ENCODE measurements at places on chromosomes 11 and 22.

DNA sequence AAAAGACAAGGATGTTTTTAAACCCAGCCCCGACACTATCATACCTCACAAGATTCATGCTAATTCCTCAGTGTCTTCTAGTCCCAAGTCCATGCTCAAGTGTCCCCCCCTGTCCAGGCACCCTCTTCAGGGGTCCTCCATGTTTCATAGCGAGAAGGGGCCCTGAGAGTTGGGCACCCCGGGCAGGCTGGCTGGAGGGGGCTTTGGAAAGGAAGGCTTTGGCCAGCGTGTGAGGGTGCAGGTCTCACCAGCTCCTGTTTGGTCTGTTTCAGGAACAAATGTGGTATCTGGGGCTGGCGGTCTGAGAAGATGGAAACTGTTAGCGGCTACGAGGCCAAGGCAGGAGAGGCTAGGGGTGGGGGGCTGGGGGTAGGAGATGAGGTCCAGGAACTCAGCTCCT, 4.5 kb upstream of the SSH3 start:
- no peak for DNase-seq

DNA sequence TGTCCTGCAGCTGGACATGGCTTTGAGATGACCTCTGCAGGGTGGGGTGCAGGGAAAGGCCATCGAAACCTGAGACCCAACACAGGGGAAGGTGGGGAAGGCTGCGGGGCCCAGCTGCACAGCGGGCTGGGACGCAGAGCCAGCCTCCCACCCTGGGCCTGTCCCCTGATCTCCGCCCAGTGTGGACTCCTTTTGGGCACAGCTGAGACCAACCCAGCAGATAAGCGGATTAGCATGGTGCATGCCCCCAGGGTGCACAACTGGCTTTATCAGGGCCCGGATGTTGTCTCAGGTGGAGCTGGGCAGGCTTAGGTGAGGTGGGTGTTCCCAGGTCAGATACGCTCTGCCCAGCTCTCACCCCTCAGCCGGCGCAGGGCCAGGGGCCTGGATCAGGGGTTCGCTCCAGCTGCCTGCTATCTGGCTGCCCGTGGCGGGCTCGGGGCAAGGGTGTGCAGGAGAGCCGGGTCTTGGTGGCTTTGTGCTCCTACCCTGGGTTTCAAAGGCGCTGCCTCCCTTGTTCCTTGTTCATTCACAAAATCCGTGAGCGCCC, 28.1 kb upstream of the MUC5AC start:
- no peak for DNase-seq

- DNase-seq: no peak
These were observed 155.1 kb upstream of the SOX6 start for GRCh38 chr11:16511116-16512114.

- DNase-seq: peak; percentile 62
These were observed 3.9 kb upstream of the CRY2 start for GRCh38 chr11:45843158-45843924.

GRCh38 chr11:57144075-57144474, 37.7 kb upstream of the LRRC55 start:
- DNase-seq: no peak

DNA sequence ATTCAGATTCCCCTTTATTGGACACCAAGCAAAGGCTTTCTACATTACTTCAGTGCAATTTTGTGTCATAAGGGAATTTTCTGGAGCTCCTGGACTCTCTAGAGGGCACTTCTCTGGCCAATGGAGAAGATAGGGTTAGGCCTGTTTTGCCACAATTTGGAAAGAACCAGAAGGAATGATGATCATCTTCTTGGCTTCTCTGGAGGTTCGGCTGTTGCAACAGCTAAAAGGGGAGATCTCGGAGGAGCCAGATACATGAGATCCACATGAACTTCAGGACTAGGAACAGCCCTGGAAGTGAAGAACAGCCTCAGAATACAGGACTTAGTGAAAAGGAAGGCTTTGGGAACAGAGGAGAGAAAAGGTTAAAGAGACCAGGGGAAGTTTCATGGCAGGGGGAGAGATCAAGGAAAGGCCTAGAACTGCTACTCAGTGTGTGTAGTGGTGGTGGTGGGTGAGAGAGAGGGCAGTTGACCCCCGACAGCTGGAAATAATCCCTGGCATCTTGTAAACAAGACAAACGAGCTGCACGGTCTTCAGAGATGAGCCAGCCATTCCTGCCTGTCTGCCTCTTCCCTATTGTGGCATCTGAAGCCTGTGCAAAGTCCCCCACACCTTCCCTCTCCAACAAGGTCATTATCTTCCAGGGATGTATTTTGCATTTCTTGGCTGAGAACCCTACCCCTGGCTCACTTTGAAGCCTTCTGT, 83.8 kb downstream of the CCDC81 start:
- DNase-seq: no peak

DNA sequence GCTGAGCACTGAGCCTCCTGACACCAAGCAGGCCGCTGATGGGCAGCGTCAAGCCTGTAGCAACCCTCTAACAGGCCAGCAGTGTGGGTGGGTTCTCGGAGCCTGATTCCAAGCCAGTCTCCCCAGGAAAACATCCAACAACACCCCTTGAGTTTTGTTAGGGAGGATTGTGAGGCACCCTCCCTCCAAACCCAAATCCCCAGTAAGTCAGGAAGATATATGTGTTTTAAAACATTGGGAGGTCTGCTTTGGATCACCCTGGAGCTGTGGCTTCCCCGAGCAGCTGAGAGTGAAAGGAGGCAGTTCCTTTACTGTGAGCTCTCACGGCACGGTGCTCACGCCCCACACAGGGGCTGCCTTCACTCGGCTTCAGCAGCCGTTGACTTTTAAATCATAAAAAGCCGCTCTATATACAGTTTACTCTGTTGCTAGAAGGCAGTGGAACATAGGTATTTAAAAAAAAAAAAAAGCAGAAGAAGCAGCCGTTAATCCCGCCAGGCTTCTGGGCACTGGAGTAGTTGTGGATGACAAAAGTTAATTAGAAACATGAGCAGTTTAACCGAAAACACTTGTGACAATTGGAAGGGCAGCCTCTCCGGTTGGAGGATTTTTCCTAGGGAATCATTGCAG, 218.6 kb downstream of the NAV2 start:
- DNase-seq: no peak

- DNase-seq: no peak
These were observed 817 bp downstream of the ARL2 start for GRCh38 chr11:65014726-65015227.

GRCh38 chr11:110513846-110514437, 84.2 kb downstream of the FDX1 start:
- no peak for DNase-seq

DNA sequence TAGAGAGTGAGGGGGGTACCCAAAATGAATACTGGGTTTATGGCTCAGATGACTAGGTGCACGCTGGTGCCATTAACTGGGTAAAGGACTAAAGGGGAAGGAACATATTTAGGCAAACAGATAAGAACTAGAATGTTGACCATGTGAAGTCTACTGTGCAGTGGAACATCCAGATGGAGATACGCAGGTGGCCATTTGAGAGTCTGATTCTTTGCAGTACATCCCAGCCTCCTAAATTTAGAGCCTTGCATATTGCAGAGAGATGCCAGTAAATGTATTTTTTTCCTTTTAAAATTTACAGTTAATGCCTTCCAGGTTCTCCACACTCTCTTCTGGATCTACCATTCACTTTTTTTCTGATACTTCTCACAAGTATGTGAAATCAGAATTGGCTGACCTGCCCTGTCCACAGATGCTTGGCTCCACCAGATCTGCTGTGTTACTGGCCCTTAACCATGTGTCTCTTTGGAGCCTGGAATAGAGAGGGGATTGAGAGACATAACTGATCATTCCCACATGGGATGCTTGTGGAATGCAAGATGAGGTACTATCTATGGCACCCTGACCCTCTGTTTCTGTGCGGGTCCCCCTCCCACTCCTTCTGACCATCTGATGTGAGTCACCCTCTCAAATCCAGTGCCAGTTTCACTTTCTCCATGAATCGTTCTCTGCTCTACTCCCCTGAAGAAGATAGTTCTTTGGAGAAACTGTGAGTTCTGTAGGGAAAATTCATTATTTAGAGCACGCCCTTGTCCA, 77.0 kb upstream of the NCAM1 start:
- DNase-seq: no peak

DNA sequence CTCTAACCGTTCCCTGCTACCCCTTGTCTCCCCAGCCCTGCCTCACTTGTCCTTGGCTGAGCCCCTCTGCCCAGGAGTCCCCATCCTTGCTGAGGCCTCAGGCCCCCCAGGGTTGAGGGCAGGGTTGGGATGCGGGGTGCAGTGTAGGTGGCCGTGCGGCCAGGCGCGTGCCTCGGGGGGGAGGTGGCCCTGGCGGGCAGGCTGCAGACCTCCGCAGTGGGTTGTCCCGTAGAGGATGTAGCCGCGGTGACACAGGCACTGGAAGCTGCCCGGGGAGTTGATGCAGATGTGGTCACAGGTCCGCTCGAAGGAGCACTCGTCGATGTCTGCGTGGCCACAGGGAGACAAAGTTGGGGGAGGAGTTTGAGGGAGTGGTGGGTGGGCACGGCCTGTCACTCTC, 41.9 kb upstream of the TTLL12 start:
- DNase-seq: no peak

DNA sequence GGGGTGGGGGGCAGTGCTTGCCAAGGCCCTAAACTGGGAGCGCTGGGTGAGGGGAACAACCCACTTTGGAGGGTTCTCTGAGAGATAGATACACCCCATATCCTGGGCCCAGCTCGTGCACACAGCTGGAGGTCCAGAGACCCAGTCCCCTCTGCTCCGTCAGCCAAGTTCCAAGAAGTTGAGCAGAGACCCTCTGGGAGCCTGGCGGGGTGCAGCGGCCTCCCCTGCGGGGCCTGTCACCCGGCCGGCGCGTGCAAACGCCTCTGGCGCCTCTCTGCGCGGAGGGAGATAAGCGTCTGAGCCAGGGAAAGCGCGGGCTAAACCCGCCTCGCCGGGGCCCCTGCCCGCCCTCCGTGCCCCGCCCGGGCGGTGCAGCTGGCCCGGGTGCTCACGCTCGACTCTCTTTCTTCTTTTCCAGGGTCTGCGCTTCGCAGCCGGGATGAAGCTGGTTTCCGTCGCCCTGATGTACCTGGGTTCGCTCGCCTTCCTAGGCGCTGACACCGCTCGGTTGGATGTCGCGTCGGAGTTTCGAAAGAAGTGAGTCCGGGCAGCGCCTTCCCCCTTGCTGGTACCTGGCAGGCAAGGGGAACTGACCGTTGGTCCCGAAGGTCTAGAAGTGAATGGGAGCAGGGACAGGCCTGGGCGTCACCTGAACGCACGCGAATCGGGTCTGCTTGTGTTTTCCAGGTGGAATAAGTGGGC, 540 bp downstream of the ADM start:
- DNase-seq: no peak

DNA sequence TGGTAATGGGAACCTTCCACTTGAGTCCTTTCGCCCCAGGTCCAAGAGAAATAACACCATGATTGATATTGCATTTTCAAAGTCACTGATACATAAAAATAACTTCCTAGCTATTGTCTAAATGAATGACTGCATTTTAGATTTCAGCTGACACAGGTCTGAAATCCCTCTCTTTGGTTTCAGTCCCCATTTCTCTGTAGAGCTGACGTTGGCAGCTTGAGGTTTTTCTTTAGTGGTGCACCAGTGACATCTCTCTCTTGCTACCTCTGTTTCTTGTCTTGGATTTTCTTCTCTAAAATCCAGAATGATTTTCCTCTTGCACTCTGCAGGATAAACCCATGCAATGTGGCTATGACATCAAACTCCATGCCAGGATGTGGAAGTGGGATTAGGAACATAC, 31.7 kb upstream of the SORL1 start:
- DNase-seq: no peak

- DNase-seq: no peak
These were observed 78.0 kb upstream of the PPARA start for GRCh38 chr22:46072110-46072881.

DNA sequence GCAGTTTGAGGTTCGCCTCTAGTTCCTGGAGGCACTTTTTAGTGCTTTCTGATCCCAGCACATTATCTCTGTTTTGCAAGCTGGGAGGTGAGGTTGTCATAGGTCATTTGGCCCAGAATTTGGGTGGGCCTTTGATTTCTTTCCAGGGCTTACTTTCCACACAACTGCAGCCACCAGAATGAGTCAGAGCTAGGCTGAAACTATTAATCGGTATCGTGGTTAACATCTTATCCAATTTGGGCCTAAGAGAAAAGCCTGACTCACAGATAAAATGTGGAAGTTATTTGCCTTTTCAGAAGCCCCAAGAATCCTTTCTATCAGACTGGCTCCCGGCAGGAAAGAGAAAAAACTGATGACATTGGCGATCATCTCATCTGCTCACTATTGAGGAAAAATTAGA, 166.4 kb downstream of the KIRREL3 start:
- DNase-seq: no peak

DNA sequence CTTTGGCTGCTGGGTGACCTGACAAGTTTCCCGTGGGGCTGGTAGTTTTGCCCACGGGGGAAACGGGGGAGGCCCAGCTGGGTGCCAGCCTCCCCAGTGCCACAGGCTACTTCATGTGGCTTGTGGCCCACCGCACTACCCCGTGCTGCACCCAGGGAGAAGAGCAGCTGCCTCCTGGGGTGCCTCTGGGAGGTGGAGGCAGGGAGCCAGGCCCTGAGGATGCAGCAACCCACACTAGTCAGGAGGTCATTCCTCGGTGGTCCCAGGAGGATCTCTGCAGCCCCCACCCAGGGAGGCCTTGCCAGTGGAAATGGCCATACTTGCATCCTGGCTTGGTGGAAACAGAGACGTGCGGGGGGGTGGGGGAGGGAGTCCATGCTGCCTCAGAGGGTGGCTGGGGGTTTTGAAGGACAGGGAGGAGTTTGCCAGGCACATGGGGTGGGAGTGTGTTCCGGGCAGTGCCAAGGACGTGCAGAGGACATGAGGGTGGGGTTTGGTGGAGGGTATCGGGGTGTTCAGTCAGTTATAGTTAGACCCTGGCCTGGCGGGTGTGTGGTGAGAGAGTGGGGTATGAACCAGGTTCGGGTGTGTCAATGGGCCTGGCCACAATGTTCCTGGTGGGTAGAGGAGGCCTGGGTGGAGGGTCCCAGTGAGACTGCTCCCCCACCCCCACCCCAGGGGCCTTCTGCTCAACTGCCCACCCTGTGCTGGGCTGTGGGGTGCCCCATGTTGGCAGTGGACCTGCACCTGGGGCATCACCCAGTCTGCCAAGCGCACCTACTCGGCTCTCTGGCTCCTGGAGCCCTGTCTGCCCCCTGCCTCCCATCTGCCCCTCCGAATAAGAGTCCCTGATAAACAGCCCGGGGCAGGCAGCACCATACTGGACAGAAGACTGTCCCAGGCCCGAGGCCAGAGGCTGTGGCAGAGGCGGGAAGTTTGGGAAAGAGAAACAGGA, 3.8 kb downstream of the PIM3 start:
- DNase-seq: no peak

- no peak for DNase-seq
These were observed 31.6 kb upstream of the HMOX1 start for GRCh38 chr22:35349368-35349703.

DNA sequence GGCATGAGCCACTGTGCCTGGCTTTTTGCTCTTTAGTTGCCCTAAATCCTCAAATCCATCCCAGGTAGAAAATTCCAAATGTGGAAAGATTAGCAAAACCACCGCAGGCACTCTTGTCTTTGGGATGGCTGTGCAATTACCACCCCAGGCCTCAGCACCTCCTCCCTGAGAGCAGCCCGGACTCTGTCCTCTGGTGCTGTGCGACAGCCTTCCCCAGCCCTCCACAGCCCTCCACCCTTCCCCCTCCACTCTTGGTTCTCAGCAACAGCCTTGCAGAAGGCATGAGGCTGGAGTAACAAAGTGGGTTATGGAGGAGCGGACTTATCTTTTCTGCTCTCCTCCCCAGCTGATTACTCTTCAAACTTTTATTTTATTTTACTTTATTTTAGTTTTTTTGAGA, 44.7 kb upstream of the YWHAH start:
- no peak for DNase-seq

Measured in NCI-H1048 (cell line).